Stimulated activated CD4-positive, alpha-beta T cell treated with anti-CD3 and anti-CD28 coated beads, TNF-alpha, amount 100 ng/mL, for 4 hours (primary cell): ENCODE measurements at places on chromosomes 4 and X.

DNA sequence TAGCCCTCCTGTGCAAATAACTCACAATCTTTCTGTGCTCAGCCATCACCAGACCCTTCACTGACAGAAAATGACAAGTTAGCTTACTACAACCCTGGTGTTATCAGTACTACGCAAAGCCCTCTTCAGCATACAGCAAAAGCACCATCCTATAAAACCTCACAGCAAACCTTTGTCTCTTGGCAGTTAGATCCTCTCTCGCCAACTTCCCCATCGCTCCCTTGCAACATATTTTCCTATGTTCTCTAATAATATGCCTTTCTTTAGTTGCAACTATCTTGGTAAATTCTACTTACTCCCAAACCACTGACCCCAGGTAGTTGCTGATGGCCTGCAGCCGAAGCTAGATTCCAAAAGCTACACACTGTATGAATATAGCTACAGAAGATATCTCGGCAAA, 856.9 kb upstream of the FRG1 start:
- no peak for DNase-seq

- no peak for DNase-seq
These were observed 174.3 kb upstream of the ANXA10 start for GRCh38 chr4:167918077-167918476.

DNA sequence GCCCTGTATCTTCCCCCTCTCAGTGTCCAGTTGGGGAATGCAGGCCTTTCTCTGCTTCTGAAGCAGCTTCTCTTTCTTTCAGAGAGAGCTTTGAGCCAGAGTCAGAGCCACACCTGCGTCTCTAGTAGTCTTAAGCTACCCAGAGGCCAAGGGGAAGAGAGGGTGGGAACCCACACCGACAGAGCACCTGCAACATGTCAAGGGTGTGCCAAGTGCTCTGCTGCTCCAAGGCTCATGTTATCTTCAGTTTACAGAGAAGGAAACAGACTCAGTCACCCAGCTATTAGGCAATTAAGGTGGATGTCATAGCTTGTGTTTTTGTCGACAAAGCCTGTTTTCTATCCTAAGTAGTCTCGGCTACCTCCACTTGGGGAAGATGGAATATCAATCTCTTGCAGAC, 22.7 kb upstream of the RNF212 start:
- no peak for DNase-seq

- no peak for DNase-seq
These were observed 38.8 kb upstream of the IGFBP7 start for GRCh38 chr4:57148831-57149505.

DNA sequence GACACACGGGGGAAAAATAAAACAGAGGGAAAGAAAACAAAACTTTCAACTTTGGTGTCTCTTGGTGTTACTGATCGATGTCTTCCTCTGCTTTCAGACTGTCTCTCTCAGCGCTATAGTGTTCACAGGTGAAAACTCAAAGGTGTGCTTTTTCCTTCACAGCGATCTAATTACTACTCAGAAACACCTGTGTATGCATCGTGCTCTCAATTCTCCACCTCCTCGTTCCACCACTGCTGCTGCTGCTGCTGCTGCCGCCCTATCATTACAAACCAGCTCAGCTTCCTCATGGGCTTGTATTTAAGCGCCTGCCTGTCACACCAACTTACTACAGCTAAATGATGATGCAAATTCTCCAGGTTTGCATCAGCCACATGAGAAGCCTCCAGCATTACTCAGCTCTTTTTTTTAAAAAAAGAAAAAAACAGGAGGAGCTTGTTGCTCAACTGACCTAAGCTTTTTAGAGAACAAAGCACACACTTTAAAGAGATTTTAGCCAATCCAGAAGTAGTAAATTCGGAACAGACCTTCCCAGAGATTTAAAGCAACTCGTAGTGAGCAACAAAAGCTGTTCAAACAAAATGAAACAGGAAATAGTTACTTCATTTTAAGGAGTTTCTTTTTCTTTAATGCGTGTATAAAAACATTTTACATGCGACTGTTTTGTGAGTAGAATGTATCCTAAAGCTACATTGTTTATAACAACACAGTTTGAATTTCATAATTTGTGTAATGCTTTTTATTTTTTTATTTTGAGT, at the start of gene SLC7A11:
Gene SLC7A11 (minus strand): TSS at position 274 of the 758 bp plus-strand sequence. CDS start 280 bp downstream, outside the sequence.
- DNase-seq, result peak; percentile 9

GRCh38 chrX:130081421-130082045, 28.8 kb downstream of the ELF4 start:
- no peak for DNase-seq
